ENCODE measurements at places on chromosomes 3 and 15.

DNA sequence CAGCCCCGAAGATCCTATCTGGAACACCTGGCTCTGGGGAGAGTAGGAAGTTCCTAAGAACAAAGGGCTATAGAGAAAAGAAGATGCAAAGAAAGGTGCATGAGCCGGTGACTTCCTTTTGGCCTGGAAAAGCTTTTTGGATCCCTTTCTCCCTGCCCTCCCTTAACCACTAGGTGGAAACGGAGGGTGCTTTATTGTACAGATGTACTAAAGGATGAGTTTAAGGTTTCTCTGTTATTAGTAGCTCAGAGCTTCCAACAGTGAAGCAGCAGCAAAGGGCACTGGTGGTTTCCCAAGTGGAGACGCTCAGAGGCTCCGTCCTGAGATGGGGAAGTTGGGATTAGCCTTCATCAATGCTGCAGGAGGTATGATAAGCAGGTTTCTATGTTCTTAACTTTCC, 5.9 kb upstream of the ADGRG7 start:
- no peak for DNase-seq

GRCh38 chr3:135125171-135125801, 330.2 kb downstream of the EPHB1 start:
- no peak for DNase-seq

DNA sequence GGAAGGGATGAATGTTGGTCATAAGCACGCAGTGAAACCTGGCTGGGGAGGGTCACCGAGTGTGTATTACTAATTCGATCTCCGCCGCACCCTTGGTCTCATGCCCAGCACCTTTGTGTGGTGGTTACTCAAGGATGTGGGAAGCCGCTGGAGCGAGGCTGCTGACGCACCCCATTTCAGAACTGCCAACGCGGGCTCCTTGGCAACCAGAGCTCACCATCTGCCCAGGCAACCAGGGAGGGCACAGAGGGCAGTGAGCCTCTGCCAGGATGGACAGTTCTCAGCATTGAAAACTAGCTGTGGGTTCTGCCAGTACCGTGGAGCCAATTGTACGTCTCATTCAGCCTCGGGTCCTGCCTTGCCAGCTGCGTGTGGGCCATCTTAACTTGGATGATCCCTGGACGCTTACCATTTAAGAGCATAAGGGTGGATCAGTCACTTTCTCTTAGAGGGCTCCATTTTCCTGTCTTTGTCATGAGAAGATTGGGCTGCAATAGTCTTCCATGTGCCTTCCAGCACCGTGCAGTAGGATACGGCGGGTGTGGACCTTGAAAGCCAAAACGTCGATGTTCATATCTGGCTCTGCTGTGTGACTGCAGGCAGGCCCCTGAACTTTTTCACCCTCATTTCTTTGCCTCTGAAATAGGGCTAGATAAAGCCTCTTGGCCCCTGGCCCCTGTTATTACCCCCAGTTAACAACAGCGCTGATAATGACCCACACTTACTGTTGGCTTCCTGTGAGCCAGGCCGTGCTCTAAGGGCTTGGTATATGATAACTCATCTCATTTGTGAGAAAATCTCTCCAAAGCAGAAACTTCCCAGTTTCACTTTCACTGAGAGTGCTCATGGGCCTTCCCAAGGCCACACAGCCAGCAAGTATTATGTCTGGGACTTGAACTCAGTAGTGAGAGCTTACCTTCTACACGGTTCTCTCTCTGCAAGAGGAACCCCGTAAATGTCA, 238.8 kb downstream of the OPA1 start:
- no peak for DNase-seq

DNA sequence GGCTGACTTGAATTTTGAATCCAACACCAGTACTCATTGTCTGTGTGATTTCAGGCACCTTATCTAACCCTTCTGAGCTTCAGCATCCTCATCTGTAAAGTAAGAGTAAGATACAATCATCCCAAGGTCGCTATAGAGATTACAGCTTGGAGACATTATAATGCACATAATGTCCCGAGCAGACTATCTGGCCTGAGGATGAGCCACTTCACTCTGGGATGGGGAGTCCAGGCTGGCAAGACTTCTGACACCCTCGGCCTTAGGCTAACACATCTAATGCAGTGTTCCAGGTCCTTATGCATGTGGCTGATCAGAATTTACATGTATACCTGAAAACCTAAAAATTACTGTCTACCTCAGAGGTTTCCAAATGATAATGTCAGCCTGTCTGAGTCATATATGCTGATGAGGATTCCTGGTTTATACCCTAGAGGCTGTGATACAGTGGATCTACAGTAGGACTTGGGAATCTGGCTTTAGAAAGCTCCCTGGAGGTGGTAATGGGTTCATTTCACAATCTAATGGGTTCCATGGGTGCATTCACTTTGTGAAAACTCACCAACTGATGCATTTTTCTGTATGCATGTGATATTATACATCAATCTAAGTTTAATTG, 229.0 kb upstream of the SLCO3A1 start:
- no peak for DNase-seq

DNA sequence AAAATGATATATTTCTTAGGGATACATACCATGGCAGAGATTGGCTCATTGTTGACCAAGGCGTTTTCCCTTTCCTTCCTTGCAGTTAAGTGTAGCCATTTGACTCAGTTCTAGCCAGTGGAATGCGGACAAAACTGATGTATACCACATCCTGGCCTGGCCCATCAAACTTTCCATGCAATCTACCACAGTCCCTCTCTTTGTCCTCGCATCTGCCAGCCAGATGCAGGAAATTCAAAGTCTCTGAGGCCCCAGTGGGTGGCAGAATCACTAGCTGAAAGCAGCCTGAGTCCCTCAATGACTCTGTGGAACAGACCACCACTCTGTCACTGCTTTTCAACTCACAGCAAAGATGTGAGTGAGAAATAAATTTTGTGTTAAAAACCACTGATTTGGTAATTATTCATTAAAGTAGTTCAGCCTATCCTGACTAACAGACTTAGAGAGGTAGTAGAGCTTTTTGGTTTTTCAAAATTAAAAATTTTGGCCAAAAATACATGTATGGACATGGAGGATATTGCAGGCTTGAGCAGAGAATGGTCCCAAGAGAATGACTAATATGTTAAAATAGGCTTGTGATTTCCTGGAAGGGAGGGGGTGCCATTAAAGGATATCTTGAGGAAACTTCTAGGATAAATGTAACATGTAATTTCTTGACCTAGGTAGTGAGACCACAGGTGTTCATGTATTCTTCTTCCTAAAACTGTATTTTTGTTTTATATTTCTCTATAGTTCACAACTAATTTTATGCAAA, 10.9 kb downstream of the LRRFIP2 start:
- DNase-seq = no peak

GRCh38 chr3:79521221-79521848, 246.5 kb downstream of the ROBO1 start:
- no peak for DNase-seq

DNA sequence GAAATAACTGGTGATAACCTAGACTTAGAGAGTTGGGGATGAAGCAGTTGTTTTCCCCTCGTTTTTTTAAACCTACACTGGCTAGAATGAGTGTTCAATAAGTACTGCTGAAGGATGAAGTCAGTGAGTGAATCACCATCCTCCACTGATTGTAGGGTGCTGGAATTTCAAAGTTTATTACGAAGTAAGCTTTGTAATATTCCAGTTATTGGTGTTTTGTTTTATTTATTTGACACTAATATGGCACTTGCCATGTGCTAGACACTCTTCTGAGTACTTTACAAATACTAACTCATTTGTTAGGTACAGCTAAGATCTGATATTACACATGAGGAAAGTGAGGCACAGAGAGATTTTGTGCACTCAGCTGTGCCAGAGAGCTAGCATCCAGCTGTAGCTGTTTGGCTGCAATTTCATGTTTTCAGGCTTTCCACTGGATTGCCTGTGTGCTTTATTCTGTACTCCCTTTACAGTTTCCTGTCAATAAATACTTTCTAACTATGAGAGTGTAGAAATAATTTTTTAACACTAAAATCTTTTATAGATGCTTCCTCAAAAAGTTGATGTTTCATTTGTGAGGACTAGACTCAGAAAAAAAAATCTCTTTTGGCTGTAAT, 5.8 kb downstream of the MAP2K5 start:
- DNase-seq = no peak
